ENCODE measurements at places on chromosomes 1 and 21.

- DNase-seq = peak; percentile 90
Measured at GRCh38 chr1:147626739-147627138, 43.6 kb downstream of the ACP6 start.

- DNase-seq = no peak
Measured at GRCh38 chr1:167088746-167089417, 1.3 kb downstream of the GPA33 start.

DNA sequence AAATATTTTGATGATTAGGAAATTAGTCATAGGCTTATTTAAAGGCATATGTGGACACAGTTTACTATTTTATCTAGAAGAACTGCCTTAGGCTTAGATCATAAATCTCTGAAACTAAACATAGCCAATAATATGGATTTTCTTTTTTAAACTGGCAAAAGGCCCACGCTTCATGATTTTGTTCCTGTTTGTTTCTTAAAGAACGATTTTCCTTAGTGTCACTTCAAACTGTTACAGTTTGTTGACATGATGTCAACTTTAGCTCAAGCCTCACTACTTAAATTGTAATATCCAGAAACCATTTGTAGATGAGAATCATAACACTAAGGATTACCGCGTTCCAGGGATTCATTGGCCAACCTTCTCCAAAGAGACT is 322.6 kb downstream of the HHIPL2 start:
- DNase-seq = no peak

GRCh38 chr1:38929476-38929875 is 12.2 kb downstream of the RHBDL2 start:
- no peak for DNase-seq

DNA sequence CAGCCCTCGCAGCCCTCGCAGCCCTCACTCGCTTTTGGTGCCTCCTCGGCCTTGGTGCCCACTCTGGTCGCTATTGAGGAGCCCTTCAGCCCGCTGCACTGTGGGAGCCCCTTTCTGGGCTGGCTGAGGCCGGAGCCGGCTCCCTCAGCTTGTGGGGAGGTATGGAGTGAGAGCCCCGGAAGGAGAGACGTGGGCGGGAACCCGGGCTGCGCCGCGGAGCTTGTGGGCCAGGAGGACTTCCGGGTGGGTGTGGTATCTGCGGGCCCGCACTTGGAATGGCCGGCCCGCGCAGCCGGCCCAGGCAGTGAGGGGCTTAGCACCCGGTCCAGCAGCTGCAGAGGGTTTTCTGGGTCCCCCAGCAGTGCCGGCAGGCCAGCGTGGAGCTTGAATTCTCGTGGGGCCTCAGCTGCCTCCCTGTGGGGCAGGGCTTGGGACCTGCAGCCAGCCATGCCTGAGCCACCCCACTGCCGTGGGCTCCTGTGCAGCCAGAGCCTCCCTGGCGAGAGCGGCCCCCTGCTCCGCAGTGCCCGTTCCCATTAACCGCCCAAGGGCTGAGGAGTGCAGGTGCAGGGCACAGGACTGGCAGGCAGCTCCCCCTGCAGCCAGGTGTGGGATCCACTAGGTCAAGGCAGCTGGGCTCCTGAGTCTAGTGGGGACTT is 9.9 kb upstream of the CFHR2 start:
- no peak for DNase-seq

DNA sequence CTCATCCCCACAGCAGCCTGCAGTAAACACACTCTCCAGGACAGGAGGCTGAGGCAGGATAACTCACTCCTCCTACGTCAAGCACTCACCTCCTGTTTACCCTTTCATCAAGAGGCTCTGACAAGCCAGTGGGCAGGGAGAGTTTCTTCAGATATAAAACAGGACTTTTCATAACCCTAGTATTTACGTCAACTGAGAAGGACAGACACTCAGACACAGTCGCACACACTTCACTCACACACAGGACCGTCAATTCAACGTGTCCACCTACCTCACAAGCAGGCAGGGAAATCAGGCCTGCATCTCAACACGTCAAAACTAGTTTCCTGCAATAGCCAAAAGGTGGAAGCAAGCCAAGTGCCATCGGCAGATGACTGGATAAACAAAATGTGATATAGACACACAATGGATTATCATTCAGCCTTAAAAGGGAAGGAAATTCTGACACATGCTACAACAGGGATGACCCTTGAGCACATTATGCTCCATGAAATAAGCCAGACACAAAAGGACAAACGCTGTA is 48.6 kb downstream of the ITPKB start:
- DNase-seq = no peak

GRCh38 chr1:210174133-210174532 is 58.5 kb upstream of the SERTAD4 start:
- no peak for DNase-seq

DNA sequence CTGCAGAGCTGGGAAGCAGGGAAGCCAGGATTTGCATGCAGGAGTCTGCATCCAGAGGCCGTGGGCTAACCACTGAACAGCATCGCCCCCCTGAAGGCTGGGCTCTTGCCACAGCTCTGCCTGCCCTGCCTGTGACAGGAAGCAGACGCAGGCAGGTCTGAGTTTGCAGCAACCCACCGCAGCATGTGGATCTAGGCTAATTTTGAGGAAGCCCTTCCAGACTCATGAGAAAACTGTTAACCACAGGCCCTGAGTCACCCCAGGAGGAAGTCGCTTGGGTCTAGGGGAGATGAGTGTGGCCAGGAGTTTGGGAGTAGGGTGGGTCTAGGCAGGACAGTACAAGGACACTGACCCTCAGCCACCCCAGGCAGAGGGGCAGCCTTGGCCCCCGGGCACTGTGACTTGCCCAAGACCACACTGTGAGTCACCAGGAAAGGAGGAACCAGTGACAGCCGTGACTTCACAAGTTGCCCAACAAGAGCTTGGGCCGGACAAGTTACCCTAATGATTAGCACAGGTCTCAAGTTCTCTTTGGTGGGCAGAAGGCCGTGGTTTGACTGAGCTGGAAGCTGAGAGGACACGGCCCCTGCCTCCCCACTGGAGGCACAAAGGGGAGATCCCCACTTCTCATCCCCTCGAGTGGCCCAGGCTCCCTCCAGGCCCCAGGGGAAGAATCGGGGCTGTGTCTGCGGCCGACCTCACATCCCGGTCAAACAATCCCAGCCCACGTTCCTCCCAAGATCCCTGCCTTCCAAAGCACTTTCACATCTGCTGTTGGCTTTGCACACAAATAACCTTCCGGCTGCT is 826 bp downstream of the LAPTM5 start:
- DNase-seq = no peak

DNA sequence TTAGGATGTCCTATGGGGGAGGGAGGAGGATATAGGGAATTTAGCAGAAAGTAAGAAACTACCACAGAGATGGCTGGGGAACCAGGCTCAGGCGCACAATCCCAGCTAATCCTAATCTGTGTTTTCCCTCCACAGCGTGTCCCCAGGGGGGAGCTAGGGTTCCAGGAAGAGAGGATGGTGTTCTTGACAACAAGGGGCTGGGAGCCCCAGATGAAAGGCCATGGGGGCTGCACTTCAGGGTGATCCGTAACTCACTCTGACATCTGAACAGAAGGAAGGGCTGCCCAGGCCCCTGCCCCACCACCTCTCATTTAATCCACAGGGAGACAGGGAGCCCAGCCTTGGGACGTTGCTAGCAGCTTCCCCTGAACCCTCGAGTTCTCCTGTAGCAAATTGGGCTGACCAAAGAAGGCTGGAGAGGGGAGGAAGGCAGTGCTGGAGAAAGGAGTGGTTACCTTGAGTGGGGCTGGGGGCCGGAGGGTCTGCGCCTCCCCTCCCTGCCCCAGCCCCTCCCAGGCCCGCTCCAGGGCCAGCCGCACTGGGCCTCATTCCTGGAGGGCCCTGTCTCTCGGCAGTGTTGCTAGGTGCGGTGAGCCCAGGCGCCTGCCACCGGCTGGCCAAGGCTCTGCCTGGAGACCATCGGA is 131.7 kb downstream of the TMEM53 start:
- DNase-seq = no peak

DNA sequence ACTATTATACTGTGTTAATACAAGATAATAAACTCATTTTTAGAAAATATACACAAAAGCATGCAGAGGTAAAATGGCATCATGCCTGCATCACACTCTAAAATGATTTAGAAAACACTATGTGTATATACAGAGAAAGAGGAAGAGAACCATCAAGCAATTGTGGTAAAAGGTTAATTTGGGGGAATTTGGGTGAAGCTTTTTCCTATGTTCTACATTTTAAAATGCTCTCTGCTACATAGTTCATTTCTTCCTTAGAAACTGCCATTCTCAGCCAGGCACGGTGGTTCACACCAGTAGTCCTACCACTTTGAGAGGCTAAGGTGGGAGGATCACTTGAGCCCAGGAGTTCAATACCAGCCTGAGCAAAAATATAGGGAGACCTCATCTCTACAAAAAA is 44.1 kb downstream of the GON4L start:
- no peak for DNase-seq

DNA sequence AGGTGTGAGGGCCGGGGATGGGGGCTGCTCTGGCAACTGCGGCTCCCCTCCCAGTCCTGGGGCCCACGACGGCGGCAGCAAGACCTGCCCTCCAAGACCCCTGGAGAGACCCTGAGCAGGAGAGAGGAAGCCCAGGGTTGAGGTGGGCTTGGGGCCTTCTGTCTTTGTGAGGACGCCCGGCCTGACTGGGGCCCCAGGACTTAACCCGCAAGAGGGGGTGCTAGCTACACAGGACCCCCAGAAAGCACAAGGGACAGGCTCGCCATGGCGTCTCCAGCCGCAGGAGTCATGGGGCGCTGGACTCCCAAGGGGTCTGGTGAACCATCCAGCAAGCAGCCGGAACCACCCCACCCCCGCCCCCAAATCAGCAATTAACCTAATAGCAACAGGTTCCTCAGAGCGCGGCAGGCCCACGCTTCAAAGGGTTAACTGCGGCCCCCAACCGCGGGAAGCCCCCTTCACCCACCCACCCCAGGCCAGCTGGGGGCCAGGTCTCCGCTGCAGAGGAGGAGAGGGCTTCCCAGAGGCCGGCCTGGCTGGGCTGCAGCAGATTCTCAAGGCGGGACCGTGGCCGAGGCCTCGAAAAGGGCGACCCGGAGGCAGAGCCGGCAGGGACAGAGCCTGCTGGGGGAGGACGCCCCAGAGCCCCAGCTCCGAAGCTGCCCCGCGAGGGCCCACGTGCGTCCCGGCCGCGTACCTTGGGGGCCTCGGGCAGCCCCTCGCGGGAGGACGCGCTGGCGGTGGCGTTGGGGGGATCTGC is 525 bp downstream of the C1QTNF12 start:
- no peak for DNase-seq

DNA sequence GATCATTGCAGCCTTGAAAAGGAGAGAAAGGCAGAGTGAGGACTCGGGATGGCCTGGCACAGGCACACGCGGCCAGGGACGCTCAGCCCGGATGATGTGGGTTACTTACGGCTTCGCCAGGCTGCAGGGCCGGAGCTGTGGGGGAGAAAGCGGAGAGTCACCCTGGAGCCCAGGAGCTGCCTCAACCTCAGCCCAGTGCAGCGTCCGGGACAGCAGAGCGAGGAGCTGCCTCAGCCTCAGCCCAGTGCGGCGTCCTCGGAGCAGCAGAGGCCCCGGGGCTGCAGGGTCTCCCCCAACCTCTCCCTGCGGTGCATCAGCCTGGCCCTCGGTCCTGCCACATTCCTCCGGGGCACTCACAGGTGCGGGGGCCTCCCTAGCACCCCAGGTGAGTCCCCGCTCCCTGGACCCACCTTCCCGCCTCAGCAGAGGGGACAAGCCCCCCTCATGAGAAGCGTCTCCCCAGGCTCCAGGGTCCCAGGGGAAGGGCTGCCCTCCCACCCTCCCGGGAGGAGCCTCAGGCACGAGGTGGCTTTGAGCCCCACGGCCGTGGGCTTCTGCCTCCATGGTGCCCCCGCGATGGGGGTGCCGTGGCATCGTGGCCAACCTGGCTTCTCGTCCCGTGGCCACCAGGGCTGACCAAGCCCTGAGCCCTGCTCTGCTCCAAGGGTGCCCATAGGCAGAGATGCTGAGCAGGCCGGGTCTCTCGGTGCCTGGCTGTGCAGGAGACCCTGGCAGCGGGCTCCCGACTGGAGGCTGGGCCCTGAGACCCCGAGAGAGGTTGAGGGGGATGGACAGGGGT is 10.5 kb upstream of the RNF223 start:
- DNase-seq = no peak

- DNase-seq = no peak
Measured at GRCh38 chr1:182283746-182284544, 107.6 kb downstream of the GLUL start.

DNA sequence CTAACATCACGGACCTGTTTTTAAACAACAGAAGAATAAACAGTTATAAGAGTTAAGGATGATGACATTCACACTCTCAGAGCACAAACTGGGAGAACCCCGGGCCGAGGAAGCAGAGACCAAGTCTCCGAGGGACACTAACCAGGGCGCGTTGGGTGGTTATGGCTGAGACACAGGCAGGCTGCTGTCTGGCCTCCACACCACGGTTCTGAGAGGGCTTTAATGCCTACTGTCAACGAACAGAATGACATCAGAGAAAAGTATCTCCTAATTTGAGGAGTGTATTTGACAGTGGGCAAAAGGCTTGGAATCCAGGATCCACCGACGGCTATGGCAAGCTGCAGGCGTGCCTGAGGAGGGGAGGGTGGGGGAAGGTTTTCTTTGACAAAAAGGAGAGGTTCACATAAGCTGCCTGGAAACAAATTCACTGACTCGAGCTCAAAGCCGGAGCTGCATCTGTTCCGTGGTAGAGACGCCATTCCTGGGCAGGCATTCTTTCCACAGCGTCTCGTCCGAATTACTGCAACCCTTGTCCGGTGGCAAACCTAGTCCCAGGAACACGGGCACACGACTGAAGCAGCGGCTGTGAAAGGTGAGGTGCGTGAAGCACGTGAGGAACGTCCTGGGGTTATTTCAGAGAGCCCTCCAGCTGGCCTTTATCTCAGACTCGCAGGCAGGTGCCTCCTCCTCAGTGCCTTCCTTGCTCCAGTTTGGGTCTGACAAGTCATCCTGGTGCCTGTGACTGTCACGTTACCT is 9.4 kb downstream of the POFUT2 start:
- DNase-seq = no peak

DNA sequence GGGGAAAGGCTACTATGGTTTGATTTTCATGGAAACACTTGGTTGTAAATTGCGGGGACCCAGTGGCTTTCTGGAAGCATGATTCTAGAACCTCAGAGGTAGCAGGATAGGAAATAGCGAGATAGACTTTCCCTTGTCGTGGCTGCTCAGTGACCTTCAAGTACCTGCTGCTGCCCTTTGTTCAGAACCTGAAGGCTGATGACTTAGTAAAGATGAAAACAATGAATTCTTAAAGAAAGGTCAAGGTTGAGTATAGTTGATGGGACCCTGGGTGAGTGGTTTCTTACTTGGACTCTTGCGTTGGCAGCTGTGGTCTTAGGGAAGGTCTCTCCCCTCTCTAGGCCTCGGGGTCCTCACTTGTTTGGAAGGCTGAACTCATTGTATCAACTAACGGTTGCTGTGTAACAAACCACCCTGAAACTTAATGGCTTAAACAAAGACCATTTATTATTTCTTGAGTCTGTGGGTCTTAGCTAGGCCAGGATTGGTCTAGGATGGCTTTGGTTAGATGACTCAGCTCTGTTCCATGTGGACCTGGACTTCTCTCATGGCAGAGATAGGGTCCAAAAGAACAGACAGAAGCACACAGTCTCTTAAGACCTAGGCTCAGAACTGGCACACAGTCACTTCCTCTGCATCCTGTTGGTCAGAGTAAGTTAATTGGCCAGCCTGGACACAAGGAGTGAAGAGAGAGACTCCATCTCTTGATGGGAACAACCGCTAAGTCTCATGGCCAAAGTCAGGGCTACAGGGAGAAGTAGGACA is 89.2 kb upstream of the SELENON start:
- DNase-seq = no peak

All from NCI-H187 treated with DMSO at 0.1 percent for 48 hours (cell line).